ENCODE measurements at places on chromosomes 6 and 20. TPM values are rescaled to one million over a fixed set of nuclear protein-coding genes. Genes with fewer than 3 reads are reported as not detected.

Gene SPO11
- total RNA-seq = not detected

Gene PRR18
- not detected for total RNA-seq

Gene OLIG3
- total RNA-seq = not detected

Gene BANF2
- total RNA-seq = not detected

Gene VWA7
- total RNA-seq = 0.23 TPM

Gene HINT3
- 9.1 TPM for total RNA-seq

Gene SLC22A3
- 13.5 TPM for total RNA-seq

Gene ULBP3
- total RNA-seq = 5.0 TPM

Gene SAMD5
- total RNA-seq = 0.08 TPM

Gene MAP3K4
- total RNA-seq = 27.0 TPM

Gene FOXA2
- total RNA-seq = not detected

Gene LINC00237
- total RNA-seq = not detected

Gene OR2B6
- not detected for total RNA-seq

Gene BMP7
- under 0.01 TPM for total RNA-seq

Gene TNXB
- total RNA-seq = 1.1 TPM

Gene ARMC12
- not detected for total RNA-seq

Gene HLA-DMA
- 2.9 TPM for total RNA-seq

Gene SLC17A2
- not detected for total RNA-seq

Gene TTK
- total RNA-seq = 0.70 TPM

Gene PLN
- 6.5 TPM for total RNA-seq

Gene OPN5
- total RNA-seq = not detected

Gene GRM1
- total RNA-seq = under 0.01 TPM

Gene RAB44
- total RNA-seq = not detected

Gene IBTK
- 45.0 TPM for total RNA-seq

Gene ZBP1
- total RNA-seq = not detected

Gene CFB
- 15.0 TPM for total RNA-seq

Gene HCK
- total RNA-seq = not detected

Gene DDRGK1
- total RNA-seq = 27.2 TPM

Gene LHFPL5
- total RNA-seq = not detected

Gene SEMG1
- total RNA-seq = not detected

Gene TGM3
- not detected for total RNA-seq

Gene GSTA2
- total RNA-seq = not detected

Gene IMPG1
- total RNA-seq = not detected

Gene BNIP5
- total RNA-seq = not detected

Gene ZNF311
- 0.94 TPM for total RNA-seq

Gene SPATS1
- total RNA-seq = not detected

Gene ZFP57
- not detected for total RNA-seq

Gene ALDH8A1
- 0.35 TPM for total RNA-seq

Gene ENPP4
- total RNA-seq = 2.6 TPM

Gene DST
- total RNA-seq = 151 TPM

Gene SLC35D3
- total RNA-seq = not detected

Gene NKX2-2
- not detected for total RNA-seq

Gene DDAH2
- 108 TPM for total RNA-seq

Gene PRDM13
- not detected for total RNA-seq

Gene PTK7
- total RNA-seq = 78.5 TPM

Gene FILIP1
- total RNA-seq = 0.35 TPM

Gene ASCC3
- 66.8 TPM for total RNA-seq

Gene CD40
- 7.8 TPM for total RNA-seq

Gene MICB
- 8.8 TPM for total RNA-seq

Gene PDE10A
- total RNA-seq = 1.9 TPM

Gene PSORS1C1
- 1.2 TPM for total RNA-seq

Gene BACH2
- total RNA-seq = 0.35 TPM

Gene HLA-DOA
- under 0.01 TPM for total RNA-seq

Gene SLC25A27
- 0.75 TPM for total RNA-seq

Gene ZNF391
- total RNA-seq = 0.45 TPM
